ENCODE measurements at places on chromosomes 3 and 15.

GRCh38 chr3:61913701-61914100 lies 352.3 kb downstream of the PTPRG start:
- DNase-seq = no peak

DNA sequence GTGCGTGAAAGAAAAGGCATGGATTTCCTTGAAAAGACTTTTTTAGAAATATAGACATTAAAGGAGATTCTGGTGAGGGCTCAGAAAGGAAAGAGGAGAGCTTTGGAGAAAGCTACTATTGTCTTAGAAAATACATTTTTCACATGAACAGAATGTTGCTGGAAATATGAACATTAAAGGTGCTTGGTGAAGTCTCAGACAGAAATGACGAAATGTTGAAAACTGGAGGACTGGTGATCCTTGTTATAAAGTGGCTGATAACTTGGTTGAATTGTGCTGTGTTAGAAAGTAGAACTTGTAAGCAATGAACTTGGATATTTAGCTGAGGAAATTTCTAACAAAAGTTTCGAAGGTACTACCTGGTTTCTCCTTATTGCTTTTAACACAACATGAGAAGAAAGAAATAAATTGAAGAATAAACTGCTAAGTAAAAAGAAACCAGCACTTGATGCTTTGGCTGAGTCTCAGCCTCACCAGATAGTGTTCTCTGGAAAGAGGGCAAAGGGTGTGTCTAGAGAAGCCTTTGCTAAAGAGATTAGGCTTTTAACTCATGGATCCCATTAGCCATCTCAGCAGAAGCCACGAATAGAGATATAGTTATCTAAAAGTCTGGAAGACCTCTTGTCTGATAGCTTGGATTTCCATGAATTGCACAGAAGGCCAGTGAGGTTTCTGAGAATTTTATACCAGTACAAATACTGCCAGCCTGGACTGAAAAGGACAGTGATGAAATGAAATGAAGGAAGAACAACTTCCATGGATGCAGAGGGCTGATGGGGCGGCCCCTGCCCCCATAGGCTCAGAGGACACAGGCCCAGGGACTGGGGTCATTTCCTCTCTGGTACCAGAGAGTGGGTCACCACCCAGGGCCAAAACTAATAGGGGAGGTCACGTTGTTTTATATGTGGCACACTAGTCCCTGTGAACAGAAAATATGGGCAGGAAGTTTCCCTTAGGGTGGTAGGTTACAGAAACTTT lies 91.5 kb downstream of the RPL22L1 start:
- no peak for DNase-seq

DNA sequence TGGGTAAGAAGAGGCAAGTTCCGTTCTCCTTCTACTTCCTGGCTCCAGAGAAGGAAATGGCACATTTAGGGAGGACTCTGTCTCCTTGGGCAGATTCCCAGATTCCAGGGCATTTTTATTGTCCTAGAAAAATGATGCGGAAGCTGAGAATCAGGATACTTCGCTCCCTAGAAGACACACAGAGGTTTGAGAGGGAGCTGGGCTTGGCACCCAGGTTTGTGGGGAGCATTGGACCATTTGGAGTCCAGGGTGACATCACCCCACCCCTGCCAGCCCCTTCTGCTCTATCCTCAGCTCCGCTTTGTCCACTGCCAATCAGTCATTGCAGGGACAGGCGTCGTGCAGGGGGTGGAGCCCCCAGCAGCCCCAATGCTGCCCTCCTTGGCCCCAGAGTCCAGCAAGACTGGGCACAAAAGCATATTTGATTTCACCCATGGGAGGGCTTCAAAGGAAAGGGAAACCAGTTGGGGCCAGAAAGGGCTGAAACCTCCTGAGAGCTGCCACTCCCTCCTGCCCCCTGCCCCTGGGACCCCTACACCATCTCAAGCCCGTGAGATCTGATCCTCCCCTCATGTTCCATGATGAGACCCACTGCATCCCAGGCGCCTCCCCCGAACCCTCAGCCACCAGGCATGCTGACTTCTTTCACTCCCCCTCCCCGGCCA lies 129.8 kb upstream of the MEF2A start:
- DNase-seq = no peak

DNA sequence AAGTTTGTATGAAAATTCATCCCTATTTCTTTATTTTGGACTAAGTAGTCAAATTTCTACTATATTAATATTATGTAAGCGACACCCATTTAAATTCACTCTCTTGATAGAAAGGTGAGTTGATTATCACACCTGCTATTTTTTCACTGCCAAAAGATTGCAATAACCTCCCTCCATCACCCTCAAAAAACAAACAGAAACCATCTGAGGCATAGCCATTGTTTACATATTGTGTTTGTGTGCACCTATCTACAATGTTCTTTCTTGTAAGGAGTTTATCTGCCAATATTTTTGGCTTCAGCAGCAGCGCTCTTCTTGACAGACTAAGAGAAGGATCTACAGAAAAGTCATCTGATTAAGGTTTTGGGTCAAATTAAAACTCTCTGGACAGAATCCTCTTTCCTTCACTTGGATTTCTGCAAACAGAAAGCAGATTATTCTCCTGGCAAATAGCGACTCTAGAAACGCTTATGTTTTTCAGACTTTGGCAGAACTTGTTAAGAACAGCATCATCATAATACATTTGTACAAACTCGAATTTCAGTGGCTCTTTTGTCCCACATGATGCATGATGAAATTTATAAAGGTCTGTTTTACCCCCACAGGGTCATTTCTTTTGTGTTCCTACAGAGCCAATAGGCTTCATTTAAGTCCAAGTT lies 48.6 kb downstream of the KCNMB2 start:
- DNase-seq = no peak

- no peak for DNase-seq
Observed at GRCh38 chr3:187014417-187014864, 84.1 kb downstream of the ST6GAL1 start.

DNA sequence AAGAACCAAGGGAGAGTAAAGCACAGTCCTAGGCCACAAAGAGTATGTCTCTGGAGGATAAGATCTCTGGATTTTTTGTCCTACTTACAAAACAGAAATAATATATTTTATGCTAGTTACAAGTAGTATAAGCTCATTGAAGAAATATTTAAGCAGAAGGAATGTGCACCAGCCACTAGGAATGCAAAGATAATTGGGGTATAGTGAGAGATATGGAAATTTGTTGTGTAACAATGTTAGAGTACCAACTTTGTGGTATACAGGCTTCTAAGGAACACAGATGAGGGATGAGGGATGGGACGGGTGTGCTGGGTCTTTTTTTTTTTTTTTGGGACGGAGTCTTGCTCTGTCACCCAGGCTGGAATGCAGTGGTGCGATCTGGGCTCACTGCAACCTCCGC lies 26.5 kb downstream of the AKAP13 start:
- no peak for DNase-seq

DNA sequence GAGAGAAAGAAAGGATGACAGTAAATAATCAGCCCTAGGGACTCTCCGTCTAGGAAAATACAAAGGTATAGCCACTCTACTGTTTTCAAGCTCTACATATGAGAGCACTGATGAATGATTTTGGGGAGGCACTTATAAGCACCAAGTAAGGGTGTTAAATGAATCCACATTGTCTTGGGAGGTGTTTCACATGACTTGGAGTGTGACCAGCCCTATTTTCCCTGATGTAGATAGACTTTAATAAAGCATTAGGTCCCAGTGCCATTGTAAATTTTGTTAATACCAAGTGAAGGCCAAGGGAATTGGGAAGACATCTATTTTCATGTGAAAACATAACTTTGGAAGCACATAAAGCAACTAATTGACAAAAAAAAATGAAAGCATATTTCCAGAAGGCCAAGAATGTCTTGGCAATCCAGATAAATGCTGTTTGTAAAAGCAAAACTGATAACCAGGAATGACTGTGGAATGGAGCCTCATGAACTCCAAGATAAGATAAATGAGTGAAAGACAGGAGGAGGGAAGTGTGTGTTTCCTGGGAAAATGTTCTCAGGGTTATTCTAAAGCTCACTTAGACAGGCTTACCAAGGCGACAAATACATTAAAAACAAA lies 96.0 kb upstream of the MYZAP start:
- DNase-seq = no peak

- no peak for DNase-seq
Observed at GRCh38 chr3:183812761-183813445, 12.5 kb downstream of the MAP6D1 start.

GRCh38 chr15:82040862-82041261 lies 5.0 kb downstream of the MEX3B start:
- DNase-seq = no peak

DNA sequence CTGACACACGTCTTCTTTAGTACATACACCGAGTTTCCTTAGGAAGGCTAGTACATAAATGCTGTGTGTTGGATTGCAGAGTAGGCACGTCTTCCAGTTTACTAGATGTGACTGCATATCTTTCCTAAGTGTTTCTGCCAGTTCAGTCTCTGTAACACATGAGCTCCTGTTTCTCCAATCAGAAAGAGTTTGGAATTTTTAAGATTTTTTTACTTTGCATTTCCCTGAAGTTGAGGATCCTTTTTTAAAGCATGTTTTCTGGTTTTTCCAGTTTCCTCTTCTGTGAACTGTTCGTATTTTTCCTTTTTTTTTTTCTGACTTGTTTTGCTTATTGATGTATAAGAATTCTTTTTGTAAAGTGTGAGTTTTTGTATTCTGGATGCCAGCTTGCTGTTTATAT lies 7.5 kb upstream of the POLR2M start:
- no peak for DNase-seq

GRCh38 chr15:94701281-94701985 lies 470.1 kb downstream of the MCTP2 start:
- no peak for DNase-seq

GRCh38 chr15:80270472-80270871 lies 18.5 kb upstream of the CTXND1 start:
- DNase-seq = no peak

DNA sequence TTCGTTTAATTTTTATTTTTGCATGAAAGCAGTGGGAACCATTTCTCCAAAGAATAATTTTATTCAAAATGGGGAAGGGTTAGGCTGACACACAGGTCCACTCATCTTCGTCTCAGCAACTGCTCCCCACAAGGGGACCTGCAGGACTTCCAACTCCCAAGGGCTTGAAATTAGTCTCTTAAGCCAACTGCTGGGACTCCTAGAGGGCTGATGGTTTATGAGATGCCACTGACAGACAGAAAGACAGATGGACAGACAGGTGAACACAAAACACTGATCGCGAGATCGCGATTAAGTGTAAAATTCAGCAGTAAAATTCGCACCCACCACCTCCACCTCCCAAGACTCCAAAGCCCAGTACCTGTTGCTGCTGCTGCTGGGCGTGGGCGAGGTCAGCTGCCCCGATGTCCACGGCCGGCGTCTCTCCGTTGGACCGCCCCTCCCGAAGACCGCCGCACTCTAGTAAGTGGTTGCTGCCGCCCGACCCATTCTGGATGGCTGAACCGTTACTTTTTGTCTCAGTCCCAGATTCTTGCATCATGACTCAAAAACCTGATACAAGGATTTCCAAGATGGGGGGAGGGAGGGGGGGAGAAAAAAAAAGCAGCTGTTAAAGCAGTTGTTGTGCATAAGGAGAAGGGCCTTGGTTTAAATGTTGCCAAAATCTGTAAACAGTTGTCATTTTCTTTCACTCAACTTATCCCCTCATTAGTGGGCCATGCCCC lies 385.5 kb downstream of the FOXP1 start:
- no peak for DNase-seq

DNA sequence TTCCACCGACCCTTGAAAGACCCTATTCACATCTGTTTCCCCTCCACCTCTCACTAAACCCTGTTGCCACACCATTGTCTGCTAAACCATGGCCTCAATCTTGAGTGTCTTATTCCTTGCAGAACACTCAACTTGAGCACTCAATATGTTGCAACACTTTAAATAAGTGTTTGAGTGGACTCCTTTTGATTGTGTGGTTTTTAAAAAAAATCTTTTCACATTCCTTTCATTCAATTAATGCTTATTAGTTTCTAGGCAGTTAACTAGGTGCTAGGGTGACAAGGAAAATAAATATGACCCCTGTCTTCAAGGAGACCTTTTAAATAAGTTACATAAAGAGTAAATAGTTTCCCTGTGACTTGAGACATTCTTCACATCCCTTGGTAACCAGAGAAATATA lies 13.3 kb upstream of the HHLA2 start:
- no peak for DNase-seq

- DNase-seq = peak; percentile 47
Observed at GRCh38 chr3:129605203-129605921, 1.1 kb downstream of the PLXND1 start.

DNA sequence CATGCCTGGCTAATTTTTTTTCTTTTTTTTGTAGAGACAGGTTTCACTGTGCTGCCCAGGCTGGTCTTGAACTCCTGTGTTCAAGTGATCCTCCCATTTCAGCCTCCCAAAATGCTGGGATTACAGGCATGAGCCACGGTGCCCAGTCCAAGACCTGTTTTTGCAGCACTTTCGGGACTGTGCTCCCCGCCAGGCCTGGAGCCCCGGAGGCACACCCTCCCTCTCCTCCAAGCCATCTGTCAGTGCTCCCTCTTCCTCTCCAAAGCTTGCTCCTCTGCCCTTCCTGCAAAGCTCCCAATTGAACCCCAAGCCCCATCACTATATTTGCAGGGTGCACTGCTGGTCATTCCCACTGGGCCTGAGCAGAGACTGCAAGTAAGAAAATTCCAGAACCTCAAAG lies 98.1 kb downstream of the CORO2B start:
- DNase-seq = no peak

DNA sequence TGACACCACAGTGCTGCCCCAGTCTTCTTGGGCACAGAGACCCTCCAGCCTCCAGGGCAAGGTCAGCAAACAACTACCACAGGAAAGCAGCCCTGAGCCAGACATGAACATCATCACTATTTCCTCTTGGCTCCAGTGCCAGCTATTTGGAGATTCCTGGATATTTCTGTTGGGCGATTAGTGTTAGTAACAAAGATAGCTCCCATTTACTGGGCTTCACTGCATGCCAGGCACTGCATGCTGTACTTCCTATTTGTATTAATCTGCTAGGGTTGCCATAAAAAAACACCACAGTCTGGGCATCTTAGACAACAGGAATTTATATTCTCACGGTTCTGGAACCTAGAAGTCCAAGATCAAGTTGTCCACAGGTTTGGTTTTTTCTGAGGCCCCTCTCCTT lies 255.1 kb upstream of the STT3B start:
- no peak for DNase-seq

- no peak for DNase-seq
Observed at GRCh38 chr3:149955449-149955848, 15.2 kb downstream of the PFN2 start.

- no peak for DNase-seq
Observed at GRCh38 chr15:98769867-98770266, 121.5 kb downstream of the IGF1R start.

Data from activated CD4-positive, alpha-beta T cell treated with anti-CD3 and anti-CD28 coated beads for 4 hours (primary cell).